ENCODE measurements at places on chromosomes 2 and 18.

GRCh38 chr2:160375802-160376469, 117.7 kb downstream of the RBMS1 start:
- peak; percentile 92 for DNase-seq

DNA sequence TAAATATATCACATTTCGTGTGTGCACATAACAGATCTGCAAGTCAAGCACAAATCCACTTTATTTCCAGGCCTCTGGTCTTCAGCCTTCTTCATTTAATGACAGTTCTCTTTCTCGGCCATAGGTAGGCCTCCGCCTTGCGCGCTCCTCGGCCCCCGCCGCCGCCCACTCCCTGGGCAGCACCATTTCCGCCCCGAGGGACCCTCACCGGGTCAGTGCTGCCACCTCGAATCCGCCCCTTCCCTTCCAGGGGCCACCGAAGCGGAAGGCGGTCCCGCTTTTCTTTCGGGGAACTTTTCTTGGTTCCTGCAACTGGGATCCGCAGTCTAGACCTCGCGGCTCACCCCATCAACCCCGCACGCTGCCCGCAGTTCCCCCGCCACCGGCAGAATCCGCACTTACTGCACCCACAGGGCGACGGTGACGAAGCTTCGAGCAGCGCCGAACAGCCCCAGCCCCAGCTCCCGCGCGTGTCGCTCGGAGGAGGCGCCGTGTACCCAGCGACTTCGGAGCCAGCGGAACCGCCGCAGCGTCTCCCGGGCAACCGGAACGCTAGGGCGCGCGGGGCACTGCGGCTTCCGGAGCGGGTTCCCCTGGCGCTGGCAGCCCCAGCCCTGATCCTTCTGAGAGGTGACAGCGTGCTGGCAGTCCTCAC, at the start of gene CDKL4:
TSS of gene CDKL4 (minus strand) at position 502 of the 655 bp plus-strand sequence.
- no peak for DNase-seq

GRCh38 chr2:234099266-234099665, 48.8 kb downstream of the SPP2 start:
- no peak for DNase-seq

DNA sequence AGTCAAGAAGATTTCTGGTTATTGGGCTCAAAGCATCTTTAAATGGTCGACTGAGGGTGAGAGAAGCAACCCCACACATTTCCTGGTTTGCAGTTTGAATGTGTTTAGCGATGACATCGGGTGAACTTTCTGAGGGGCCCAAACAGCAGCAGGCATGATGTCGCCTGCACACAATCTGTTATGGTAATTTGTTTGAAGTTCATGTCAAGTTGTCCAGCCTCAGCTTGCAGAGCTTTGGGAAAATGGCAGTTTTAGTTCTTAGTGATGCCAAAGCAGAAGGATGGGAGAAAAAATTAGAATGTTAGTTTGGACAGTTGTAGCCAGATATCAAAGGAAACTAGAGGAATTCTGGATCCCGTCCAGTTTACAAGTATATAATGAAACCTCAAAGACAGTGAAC, 284.6 kb downstream of the MBD5 start:
- no peak for DNase-seq

GRCh38 chr18:8833480-8833879, 128.1 kb downstream of the MTCL1 start:
- DNase-seq: no peak

DNA sequence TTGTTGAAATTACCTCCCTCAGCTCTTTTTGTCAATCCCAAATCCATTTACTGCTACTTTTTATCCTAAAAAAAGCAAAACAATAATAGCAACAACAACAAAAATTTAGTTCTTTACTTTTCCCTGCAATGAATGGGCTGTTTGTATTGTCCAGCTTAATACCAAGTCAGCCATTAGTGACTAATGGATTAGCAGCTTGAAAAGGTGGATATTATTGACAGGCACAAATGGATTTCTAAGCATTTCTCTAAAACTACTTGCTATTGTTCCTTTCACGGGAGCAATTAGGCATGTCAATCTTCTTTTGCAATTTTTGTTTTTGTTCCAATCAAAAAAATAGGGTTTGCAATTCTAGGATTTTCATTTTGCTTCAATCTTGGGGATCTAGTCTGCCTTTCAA, 32.1 kb upstream of the SPAG16 start:
- DNase-seq: no peak

DNA sequence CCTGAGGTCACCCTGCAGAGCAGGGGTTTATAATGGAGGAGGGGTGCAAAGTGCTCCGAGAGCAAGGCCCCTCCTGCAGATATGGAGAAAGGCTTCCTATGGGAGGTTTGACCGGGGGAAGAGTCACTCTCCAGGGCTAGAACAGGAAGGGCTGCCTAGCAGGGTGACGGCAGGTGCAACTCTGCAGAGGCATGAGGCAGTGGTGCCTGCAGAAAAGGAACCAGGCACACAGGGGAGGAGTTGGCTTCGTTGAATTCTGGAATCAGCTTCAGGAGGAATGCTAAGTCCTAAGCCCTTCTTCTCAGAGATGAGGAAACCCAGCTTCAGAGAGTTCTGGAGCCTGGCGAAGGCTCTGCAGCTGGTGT, 17.5 kb upstream of the HPCAL1 start:
- no peak for DNase-seq

DNA sequence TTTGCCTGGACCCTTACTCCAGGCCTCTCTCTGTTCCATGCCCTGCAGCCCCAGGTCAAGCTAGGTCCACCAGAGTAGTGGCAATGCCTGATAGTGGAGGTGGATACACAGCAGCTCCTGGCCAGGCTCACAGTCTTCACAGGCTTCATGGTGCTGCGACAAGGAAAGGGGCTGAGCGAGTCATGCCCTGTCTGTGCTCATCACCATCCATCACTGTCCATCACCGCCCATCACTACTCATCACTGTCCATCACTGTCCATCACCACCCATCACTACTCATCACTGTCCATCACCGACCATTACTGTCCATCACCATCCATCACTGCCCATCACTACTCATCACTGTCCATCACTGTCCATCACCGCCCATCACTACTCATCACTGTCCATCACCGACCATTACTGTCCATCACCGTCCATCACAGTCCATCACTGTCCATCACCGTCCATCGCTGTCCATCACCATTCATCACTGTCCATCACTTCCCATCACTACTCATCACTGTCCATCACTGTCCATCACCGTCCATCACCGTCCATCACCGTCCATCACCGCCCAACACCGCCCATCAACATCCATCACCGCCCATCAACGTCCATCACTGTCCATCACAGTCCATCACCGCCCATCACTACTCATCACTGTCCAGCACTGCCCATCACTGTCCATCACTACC, 57.1 kb upstream of the OTOS start:
- no peak for DNase-seq

DNA sequence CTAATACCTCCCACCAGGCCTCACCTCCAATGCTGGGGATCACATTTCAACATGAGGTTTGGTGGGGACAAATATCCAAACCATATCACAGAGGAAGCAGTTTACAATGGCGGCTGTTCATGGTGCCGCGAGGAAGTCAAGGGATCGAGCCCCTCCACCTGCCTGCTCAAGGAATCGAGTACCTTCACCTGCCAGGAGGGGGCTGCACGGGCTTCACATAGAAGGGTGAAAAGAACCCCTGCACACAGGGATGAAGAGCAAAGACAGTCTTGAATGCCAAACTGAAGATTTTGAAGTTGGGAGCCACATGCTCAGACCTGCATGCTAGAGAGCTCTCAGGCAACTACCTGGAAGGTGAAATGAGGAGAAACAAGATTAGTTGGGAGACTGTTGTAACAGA, 110.3 kb downstream of the KCNF1 start:
- no peak for DNase-seq

Data from amniotic epithelial cell (primary cell).